Astrocyte of the spinal cord (primary cell): ENCODE measurements at places on chromosomes 11 and 22.
A peak's percentile ranks its signal among the peaks of the same experiment; 100 is the strongest.

GRCh38 chr11:9774591-9775397, 110.9 kb downstream of the SWAP70 start:
- peak; percentile 84 for DNase-seq

GRCh38 chr22:49476176-49476575, 351.5 kb downstream of the BRD1 start:
- no peak for DNase-seq

GRCh38 chr11:111749646-111750045, 16.5 kb downstream of the PPP2R1B start:
- no peak for DNase-seq

DNA sequence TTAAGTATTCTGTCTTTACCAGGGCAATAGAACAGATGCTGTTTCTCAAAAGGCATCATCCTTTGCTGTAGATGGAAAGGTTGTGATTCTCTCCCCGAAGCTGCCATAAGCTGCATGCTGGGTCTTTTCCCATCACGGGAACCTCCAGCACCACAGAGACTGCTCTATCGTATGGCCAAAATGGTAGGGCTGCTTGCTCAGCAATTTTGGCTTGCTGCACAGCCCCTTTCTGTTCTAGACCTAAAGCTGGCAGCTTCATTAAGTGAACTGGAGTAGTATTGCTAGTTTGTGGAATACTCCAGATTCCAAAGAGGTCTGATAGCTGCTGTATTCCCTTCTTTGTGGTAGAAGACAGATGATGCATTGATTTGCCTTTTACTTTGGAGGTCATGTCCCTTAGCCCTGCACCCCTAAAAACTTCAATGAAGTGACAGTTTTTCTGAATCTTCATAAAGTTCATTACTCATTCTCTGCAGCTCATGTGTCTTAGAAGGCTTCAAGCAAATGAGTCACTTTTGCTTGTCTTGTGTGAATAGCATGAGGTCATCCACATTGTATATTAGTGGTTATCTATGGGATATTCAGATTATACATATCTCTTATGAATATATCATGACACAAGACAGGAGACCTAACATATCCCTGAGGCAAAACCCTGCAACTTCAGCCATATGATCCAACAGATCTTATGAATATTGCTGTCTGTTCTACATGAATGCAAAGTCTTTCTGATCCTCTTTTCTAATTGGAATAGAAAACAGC, 245.3 kb downstream of the FAM76B start:
- no peak for DNase-seq

DNA sequence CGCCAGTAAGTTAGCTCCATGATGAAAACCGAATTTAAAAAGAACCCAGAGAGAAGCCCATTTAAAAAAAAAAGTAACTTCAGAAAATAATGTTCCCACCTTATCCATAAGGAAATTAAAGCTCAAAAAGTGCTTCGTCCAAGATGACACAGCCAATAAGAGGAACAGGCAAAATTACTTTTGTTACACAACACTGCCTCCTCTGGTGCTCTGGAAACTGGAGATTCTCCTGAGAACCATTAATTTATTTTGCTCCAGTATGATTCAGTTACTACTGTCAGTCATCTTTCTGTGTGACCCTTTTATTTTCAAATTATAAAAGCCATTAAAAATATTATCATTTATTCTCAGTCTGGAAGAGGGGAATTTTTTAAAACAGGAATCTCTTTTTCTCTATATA, 2.0 kb downstream of the IFT27 start:
- peak; percentile 19 for DNase-seq

GRCh38 chr11:94169930-94170545, 41.4 kb downstream of the PANX1 start:
- no peak for DNase-seq

DNA sequence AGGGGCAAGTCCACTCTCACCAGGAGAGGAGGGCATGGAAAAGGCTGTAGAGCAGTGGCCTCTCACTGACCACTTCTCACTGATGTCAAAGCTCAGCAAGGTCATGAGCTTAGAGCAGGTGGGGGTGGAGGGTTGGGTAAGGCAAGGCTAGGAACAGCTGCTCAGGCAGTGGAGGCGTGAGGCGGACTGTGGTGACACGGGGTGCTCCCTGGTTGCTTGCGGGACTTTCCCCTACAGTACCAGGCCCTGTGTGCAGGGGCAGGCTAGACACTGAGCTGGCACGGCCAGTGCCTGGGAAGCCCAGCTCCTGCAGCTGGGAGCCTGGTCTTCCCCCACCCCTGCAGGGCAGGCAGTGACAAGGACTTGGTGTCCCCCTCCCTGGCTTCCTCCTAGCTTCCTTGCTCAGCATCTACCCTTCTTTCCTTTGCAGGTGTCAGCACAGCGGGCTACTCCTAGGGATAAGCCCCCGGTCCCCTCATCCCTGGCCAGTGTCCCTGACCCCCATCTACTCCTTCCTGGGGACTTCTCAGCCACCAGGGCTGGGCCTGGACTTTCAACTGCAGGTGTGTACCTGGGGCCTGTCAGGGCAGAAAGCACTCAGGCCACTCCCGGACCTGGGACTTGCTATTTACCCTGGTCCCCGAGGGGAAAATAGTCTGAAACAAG, 45.6 kb downstream of the PISD start:
- no peak for DNase-seq

DNA sequence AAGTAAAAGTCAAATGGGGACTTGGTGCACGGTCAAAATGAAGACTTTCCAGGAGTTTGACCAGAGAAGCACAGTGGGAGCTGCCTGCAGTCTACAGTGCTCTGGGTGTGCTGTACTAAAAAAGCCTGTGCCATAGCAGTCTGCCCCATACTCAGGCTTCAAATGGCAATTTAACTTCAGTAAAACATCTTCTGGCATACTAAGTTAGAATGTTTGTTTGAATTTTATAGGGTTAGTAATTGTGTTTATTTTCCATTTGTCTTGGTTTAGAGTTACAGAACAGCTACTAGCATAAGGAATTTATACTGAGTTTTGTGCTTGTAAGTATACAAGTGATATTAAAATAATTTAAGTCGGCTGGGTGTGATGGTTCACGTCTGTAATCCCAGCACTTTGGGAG, 29.3 kb upstream of the LIPT2 start:
- no peak for DNase-seq

GRCh38 chr11:113204280-113204679, 110.1 kb upstream of the TTC12 start:
- no peak for DNase-seq

DNA sequence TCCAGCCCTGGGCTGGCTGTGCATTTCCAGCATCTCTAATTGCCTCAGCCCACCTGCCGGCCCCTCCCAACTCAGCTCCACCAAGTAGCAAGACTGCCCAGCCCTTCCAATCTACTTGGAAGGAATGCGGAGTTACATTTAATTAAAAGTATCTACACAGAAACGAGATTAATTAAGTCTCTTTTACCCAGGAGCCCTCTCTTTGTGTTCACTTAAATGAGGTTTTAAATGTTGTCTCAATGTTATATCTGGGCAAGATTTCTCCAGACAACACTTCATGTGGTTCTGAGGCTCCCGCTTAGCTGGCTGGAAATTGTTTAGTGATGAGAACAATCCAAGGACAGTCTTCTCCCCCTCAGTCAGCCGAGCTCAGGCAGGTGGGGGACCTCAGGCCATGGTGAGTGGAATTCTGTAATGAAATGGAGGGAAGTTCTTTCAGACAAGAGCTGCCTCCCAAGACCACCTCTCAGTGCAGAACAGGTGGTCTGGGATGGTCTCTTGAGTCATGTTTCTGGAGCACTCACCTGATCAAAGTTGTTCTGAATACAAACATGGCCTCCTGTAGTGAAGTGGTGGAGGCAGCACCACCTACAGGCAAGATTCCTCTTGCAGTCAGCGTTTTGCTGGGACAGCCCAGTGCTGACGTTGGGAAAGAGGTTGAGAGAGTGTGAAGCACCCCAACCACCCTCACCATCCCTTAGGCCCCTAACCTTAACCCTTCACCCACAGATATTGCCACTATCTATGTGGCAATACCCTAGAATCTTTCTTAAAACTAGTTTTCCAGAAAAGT, 371.6 kb downstream of the CADM1 start:
- no peak for DNase-seq

- peak; percentile 38 for DNase-seq
These were observed 142.9 kb downstream of the CRYBB2 start for GRCh38 chr22:25362215-25362882.

- DNase-seq, result no peak
These were observed 3.8 kb downstream of the YAP1 start for GRCh38 chr11:102114032-102114431.

DNA sequence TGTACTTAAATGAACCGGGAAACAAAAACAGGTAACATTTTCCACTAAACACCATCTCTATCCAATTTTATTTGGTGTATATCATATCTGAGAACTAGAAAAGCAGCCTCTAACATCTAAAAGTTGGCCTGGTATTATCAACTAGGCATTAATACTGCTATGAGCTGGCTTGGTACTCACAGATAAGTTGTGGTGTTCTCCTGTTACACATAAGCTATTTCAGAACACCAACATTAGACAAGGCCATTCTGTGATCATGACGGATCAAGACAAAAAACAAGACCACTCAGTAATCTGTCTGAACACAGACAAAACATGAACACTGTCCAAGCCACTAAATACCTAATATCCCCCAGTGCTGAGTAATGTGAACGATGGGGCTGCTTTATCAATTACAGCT, 11.9 kb downstream of the RIC3 start:
- no peak for DNase-seq

- no peak for DNase-seq
These were observed 116.6 kb downstream of the NAV2 start for GRCh38 chr11:19829109-19829837.
